Neural crest cell (in vitro differentiated cells): ENCODE measurements at places on chromosomes 1 and 21.

- no peak for DNase-seq
Observed at GRCh38 chr1:165222580-165222979, 133.9 kb downstream of the LMX1A start.

GRCh38 chr1:201570181-201570885 is 31.4 kb downstream of the NAV1 start:
- no peak for DNase-seq

GRCh38 chr1:18512883-18513282 is 32.2 kb downstream of the KLHDC7A start:
- no peak for DNase-seq

DNA sequence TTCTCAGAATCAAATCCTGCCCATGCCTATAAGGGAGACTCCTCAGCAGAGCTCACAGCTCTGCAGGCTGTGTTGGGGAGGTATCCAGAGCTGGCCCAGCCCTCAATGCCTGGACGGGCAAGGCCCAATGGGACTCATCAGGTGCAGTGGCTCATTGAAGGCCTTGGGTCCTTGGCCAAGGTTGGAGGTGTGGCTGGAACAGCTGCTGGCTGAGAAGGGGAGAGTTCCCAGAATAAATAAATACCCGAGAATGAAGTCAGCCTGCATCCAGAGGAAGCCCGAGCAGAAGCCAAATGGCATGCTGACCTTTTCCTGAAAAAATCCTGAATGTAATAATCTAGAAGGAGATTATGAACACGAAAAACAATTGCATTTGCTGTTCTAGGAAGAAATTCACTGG is 25.2 kb upstream of the IKBKE start:
- DNase-seq = no peak

DNA sequence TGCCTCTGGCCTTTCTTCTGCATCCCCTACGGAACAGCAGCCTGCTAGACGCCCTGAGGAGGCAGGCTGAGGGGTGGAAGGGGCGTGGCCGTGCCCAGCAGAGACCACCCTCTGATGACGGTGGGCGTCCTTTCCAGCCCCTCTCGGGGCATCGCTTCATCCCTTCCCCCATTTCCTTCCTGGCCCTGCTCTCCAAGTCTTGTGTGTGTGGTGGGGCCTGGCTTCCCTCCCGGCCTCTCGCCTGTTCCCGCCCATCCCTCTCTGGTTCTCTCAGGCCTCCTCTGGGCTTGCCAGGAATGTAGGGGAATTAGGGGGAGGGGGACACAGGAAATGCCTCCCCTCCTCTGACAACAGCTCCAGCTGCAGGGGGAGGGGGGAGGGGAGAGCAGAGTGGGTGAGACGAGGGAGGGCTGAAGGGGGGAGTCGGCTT is 51.1 kb downstream of the SKI start:
- peak; percentile 65 for DNase-seq

- no peak for DNase-seq
Observed at GRCh38 chr21:35106246-35106835, 57.2 kb upstream of the RUNX1 start.

- no peak for DNase-seq
Observed at GRCh38 chr1:54317084-54317483, 89.1 kb downstream of the SSBP3 start.

DNA sequence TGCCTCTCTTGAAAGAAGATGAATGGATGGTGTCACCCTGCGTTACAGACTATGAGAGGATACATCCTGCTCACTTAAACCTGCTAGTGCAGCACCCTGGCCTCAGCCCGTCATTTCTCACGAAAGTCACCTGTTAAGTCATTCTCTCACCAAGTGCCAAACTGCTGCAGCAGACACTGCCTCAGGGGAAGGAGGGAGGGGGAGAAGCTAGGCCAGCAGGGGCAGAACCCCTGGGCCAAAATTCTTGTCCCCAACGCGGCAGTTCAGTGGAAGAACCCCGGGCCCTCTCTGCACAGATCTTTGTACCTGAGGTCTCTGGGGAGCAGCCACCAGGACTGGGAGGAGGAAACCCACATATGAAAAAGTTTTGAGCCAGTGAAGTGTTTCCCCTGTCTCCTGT is 37.6 kb downstream of the SYT6 start:
- no peak for DNase-seq

DNA sequence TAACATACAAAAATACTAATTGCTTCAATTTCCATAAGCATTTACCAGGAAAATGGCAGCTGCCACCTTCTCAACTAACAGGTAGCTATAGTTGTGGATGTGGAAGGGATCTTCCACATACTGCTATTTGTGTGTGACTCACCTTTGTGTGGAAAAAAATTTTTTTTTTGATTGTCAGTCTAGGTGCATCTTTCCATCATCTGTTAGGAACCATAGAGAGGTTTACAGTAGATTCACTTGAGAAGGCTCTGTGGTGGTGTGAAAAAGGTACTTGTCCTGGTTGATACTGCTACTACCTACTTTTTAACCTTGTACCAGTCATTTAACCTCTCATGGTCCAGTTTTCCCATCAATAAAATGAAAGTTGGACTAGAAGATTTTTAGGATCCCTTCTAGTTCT is 12.9 kb downstream of the DDX20 start:
- no peak for DNase-seq

DNA sequence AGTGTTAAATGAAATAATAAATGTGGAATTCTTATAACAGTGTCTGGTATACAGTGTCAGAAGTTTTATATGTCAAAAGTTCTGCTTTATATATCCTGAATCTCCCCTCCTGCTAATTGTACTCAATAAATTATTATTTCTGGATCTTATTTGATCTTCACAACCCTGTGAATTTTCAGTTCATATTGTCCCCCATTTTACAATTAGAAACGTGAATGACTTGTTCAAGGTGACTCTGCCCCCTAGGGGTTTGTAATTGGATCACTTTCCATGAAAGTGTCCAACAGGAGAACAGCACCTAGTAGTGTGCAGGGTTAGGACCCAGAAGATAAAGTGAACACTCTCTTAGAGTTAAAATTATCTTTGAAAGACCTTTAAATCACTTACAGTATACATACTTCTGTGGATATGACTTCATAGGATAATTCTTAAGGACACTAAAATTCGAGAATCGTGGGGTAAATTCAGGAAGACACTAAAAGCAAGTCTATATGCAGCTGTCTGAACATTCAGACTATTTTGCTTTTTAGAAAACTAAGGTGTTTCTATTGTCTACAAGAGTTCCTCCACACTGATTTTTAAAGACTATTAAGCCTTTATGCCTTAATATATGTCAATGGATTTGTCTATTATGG is 4.5 kb upstream of the DDR2 start:
- DNase-seq = no peak

DNA sequence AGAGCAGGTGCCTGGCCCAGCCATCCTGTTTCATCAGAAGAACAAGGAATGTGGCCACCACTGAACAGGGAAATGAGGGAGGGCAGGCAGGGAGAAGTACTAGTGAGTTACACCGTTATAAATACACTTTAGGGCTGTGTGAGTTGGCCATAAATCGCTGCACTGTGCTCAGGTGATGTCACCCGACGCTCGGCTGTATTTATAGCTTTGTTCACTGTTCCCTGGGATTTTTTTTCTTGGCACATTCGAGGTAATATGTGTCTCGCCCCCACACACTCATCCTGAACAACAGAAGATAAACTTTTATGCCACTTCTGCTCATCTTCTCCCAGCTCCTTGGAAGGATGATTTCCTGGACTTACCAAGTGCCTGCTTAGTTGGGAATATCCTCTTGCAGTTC is 9.0 kb upstream of the KIRREL1 start:
- DNase-seq = no peak

DNA sequence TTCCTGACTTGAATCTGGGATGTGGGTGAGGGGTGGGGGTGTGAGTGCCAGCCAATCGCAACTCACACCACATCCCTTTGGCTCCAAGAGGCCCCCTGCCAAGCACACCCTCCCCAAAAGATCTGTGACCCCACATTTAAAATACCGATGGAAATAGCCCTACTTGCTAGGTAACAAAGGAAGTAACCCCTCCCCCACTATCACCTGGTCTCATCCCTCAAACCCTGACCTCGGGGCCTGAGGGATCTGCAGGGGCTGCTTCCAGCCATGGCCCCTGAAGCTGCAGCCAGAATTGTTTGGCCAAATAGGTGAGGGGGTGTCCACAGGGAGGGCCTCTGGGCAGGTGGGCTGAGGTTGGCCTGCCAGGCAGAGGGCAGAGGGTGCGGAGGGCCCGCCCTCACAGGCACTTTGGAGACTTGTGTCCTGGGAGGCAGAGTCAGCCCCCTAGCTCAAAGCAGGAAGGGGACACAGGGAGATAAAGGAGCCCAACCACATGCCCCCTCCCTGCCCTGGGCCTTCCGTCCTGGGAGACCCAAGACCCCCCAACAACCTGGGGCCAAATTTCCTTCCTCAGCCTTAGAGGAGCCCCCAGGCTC is 37.2 kb downstream of the SDC3 start:
- no peak for DNase-seq

DNA sequence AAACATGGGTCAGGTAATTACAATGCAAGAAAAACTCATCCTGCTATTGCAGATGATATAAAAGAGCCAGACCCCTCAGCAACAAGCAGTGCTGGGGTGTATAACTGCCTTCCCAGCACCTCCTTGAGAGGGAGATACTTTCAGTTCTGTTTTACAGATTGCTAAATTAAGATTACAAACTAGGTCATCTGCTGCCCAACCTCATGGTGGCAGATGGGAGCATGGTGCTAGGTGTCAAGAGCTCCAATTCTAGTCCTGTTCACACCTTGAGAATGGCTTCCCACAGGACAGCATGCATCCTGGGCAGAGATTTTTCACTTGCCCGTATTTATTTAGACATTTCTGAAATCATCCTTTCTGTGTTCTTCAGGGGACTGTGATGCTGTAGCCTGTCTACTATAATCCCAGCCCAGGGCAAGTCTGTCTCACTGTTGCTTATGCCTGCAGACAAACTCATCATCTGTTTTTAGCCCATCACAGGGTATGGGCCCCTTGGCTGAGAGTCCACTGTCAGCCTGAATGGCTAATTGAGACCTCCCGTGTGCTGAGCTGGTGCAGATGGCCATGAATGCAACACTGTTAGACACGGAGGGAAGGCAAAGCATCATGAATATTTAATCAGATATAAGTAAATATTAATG is 40.2 kb upstream of the PBX1 start:
- no peak for DNase-seq

- DNase-seq = no peak
Observed at GRCh38 chr1:234603221-234604204, 6.5 kb downstream of the IRF2BP2 start.

- DNase-seq = no peak
Observed at GRCh38 chr1:23356471-23357137, 12.5 kb upstream of the HNRNPR start.

DNA sequence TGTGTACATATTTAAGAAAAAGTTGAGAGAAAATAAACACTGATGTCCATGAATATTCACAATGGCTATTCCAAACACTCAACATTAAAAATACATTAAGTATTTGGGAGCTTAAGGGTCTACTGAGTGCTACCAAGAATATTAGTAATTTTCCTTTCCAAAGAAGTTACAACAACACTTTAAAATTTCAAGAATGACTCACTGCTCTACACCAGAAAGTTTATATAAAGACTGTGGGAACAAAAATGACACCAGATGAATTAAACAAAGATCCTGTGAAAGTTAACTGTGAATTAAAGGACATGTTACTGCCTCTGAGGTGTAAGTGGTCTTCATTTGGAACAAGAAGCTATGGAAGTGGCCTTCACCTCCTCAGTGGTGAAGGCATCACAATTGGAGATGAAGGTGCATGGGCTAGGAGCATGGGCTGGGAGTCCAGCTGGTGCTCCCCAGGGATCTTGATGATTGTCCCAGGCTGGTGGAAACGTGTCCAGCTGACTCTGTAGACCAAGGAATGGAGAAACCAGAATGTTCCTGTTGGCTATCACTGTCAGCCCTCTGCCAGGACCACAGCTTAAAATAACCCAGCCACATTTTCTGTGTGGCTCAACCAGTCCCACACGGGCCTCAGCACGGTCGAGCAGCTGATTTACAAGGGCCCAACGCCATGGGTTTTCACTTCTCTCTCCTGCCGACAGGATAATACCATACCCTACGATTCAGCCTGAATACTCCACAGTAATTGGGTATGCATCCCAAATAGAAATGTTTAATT is 28.8 kb downstream of the TAF5L start:
- DNase-seq = no peak

- no peak for DNase-seq
Observed at GRCh38 chr1:232450615-232451014, 179.3 kb downstream of the SIPA1L2 start.

DNA sequence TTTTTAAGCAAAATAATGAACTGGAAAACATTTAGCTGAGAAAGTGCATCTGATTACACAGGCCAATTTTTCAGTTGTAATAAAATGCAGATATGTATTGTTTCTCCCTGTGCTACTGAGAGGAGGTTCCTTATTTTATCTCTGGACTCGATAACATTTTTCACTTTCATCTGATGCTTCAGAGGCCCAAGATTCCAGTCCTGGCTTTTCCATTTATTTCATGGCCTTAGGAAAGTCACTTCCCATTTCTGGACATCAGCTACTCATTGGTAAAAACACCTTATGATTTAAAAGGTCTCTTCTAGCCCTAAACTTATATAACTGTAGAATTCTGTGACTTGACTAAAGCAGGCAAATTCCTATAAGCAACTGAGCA is 203.5 kb downstream of the HHAT start:
- DNase-seq = no peak

GRCh38 chr1:111909030-111909429 is 80.4 kb downstream of the KCND3 start:
- peak; percentile 11 for DNase-seq

DNA sequence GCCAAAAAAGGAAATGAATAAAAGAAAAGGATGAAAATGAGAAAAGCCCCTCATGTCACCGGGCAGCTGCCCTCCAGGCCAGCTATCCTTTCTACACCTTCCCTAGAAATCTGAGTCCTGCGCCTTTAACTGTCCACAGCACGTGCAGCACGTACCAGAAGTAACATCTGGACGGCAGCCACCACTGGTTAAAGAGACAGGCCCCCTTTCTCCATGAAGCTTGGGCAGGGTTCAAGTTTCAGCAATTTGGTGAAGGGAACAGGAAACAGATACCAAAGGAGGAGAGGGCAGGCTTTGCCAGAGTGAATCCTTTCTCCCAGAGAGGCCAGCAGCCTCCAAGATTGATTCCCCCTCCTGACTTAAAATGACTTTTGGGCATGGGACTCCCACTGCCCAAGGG is 3.6 kb upstream of the KIAA2013 start:
- DNase-seq = no peak

- no peak for DNase-seq
Observed at GRCh38 chr1:236150986-236151385, 8.6 kb downstream of the GPR137B start.

GRCh38 chr21:26836528-26836927 is 8.7 kb downstream of the ADAMTS1 start:
- DNase-seq = no peak

DNA sequence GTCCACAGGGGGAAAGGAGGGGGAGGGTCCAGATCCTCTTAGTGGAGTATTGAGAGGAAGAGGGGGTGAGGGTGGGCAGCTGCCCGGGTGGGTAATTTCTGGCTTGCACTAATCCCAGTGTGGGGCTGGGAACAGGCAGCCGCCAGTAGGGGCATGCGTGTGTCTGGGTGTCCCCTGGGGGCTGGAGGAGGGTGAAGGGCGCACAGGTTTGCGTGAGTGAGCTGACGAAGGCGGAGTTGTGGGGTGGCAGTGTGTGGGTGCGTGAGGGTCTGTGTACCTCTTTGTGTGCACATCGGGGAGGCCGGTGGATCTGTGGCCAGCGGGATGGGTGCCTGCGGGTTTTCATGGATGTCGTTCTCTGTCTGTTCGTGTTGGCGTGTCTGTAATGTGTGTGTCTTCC is 97.3 kb downstream of the PAX7 start:
- DNase-seq = no peak

GRCh38 chr1:113136476-113136875 is 63.5 kb downstream of the LRIG2 start:
- DNase-seq = no peak

- DNase-seq = no peak
Observed at GRCh38 chr1:205076245-205076761, 8.0 kb downstream of the TMEM81 start.
